ENCODE measurements at places on chromosomes 12 and 14.
A peak's percentile ranks its signal among the peaks of the same experiment; 100 is the strongest.

GRCh38 chr12:22126758-22127157 lies 80.7 kb downstream of the CMAS start:
- no peak for DNase-seq

- no peak for DNase-seq
Measured at GRCh38 chr14:51520087-51520486, 131.6 kb upstream of the FRMD6 start.

DNA sequence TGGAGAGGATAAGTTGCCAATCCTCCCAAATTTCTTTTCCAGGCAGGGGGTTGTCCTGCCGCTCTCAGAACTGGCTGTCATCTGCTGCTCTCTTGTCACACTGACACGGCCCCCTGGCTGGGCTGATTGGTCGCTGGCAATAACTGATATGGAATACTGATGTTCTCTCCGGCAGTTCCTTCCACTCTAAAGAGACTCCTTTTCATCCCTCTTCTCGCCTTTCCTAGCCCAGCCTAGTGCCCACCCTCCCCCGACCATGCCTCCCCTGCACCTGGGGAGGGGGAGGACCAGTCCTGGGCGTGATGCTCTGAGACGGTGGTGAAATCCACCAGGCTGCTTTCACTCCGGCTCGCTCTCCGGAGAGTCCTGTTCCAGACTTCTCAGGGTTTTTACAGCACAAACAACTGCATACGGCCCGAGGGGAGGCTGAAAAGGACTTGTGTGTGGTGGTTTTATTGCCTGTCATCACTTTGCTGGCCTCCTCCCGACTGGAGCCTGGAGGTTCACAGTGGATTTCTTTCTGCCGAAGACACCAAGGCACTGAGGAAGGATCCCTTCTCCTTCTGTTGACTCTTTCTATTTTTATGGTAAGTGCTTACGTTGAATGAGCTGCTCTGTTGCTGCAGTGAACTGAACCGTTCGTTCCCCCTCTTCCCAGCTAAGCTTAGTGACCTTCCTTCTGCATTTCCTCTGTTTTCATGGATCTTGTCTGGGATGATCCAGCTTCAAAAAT lies at the start of gene ANO4:
Gene ANO4, plus strand, starts transcription at position 336 of the 733 bp plus-strand sequence. CDS start 107,010 bp downstream, outside the sequence.
- no peak for DNase-seq

- peak; percentile 100 for DNase-seq
Measured at GRCh38 chr12:103930034-103930786, at the start of gene HSP90B1. HSP90B1 (plus strand) TSS chr12:103930410; CDS start chr12:103930516, 106 bp downstream.

DNA sequence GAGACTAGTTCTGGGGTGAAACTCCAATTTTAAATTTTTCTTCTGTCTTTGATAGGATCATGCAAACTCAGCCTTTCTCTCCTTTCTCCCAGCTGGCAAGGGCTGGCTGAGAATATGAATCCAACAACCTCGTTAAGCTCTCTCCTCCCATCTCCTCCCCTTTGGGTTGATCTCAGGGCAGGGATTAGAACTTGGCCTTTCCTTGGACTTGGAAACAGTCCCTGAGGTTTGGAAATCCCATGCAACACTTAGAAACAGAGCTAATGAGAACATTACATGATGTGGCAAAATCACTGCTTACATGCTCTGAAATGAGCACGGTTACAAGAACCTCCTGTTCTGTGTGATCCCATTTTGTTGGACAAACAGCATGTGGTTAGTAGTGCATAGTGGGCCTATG lies 31.6 kb downstream of the ACACB start:
- DNase-seq: no peak

GRCh38 chr12:130158754-130159059 lies 3.6 kb upstream of the FZD10 start:
- DNase-seq: no peak

- no peak for DNase-seq
Measured at GRCh38 chr12:27635349-27635972, 60.8 kb upstream of the REP15 start.

GRCh38 chr12:52645982-52646381 lies 6.0 kb downstream of the KRT2 start:
- DNase-seq: no peak

GRCh38 chr14:77094672-77095284 lies 3.3 kb upstream of the CIPC start:
- DNase-seq: peak; percentile 63
